ENCODE measurements at places on chromosomes 1 and 21.

- no peak for DNase-seq
These were observed 1.5 kb downstream of the ZSCAN20 start for GRCh38 chr1:33473900-33474299.

- DNase-seq, result no peak
These were observed 52.5 kb upstream of the AJAP1 start for GRCh38 chr1:4601941-4602340.

GRCh38 chr1:4422504-4423289 lies 231.7 kb upstream of the AJAP1 start:
- DNase-seq, result no peak

DNA sequence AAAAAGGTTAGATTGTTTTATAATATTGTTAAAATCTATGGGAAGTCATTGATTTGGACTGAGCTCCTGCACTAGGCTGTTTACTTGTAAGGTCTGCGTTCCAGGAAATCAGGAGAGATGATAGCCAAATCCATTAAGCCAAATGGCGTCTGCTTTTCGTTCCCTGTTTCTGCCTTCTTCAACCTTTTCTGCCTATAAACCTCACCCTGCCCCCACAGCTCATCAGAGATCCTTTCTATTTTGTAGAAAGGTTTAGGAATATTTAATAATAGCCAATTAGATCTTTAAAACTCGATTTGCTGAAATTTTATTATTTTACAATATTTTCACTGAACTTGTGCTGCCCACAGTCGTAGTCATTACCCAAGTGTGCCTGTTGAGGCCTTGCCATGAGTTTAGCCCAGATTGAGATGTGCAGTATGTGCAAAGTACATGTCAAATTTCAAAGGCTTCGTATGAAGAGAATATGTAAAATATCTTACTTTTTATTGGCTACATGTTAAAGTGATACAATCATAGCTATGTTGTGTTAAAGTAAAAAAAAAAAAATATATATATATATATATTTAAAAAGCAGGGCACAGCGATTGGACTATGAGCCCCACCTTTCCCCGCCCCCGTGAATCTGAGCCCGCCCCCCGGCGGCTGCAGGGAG lies 444 bp upstream of the IARS2 start:
- DNase-seq, result no peak

- no peak for DNase-seq
These were observed 39.5 kb downstream of the LBR start for GRCh38 chr1:225388372-225388771.

- DNase-seq, result no peak
These were observed 7.9 kb downstream of the SORT1 start for GRCh38 chr1:109389638-109390341.

DNA sequence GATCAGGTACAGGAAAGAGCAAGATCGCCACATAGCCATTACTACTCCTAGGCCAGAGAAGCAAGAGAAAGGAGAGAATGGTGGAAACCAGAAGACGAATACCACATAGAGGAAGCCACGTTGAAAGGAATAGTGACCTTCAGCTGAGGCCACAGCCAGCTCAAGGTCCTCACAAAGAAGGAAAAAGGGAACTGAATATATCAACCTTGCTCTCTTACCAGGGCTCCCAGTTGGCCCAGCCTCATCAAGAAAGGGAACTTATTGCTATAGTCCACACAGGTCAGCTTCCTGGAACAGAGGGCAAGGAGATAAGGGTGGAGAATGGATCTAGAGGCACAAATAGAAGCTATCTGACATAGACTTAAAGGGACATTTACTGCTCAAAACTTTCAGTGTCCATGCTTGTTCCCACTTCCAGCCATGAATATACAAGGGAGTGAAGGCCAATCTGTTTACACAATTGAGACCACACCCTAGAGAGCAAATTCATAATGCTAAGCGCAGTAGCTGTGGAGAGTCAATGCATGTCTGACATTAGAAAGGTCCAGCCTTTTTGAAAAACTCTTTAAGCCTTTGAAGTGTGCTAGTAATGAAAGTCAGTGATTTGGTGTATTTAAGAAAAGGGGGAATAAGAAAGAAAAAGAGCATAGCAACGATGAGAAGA lies 120.7 kb upstream of the ZC3H11B start:
- no peak for DNase-seq

- no peak for DNase-seq
These were observed 140.5 kb downstream of the IFI44 start for GRCh38 chr1:78790174-78790573.

DNA sequence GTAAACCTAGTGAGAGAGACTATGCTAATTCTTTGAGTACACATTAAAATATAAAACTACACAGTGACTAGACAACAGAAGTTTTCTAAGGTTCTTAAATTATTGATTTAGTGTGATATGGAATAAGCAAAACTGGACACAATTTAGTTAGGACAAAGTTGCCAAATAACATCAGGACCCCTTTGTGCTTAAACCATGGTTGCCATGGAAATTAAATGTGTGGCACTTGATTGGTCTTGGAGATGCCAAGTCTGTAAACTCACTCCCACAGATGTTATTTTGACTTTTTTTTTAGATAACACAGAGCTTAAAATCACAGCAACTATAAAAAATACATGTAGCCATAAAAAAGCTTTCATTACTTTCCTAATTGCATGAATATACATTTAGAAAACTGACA lies 234.6 kb downstream of the BRINP3 start:
- DNase-seq, result no peak

GRCh38 chr1:162165528-162165927 lies 96.0 kb downstream of the NOS1AP start:
- DNase-seq, result no peak

DNA sequence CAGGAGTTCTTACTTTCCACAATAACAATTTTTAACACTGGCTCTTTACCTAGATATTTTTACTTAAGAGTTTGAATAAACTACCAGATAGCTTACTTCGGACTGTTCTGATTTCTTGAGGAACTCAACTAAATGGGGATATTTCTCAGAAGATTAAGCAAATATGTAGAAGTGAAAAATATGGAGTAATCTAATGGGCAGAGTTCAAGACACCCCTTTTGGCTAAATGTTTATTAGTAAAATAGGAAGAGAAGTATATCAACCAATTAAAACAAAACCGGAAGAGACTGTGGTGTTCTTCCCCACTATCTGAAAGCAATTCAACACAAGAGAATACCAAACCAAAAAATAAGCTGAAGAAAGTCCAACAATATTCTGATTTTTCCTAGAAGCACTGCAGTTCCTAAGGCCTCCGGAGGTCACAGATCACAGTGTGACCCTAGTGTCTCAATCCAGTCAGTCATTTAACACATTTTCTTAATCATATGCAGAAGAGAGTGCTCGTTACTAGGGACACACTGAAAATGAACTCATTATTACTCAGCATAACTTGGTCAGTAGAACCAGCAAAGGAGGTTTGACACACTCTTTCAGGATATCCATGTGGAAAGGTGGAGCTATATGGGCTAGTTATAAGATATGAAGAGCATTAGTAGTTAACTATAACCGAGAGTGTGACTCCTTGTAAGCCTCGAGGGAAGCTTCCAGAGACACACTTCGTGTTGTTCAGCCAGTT lies 5.2 kb downstream of the SIPA1L2 start:
- no peak for DNase-seq

GRCh38 chr1:29646161-29646775 lies 409.9 kb downstream of the PTPRU start:
- DNase-seq, result peak; percentile 24

- DNase-seq, result no peak
These were observed 961 bp downstream of the RBM15 start for GRCh38 chr1:110340207-110340468.

DNA sequence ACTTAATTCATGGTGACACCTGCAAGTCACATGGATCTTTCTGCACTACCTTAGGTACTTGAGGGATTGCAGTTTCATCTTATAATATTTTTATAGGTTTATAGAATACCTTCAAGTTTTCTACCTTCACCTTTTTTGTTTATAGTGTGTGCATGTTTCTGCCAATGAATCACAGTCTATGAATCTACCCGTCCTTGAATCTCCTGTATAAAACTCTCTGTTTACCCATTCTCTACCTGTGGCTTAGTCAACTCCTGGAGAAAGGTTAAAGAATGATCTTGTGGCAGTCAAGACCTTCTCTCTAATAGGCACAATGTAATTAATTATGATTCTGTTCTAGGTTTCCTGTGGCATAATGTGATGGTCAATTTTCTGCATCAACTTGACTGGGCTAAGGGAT lies 3.2 kb upstream of the GSTM2 start:
- no peak for DNase-seq

GRCh38 chr1:152699746-152700145 lies 1.6 kb downstream of the LCE2A start:
- no peak for DNase-seq

DNA sequence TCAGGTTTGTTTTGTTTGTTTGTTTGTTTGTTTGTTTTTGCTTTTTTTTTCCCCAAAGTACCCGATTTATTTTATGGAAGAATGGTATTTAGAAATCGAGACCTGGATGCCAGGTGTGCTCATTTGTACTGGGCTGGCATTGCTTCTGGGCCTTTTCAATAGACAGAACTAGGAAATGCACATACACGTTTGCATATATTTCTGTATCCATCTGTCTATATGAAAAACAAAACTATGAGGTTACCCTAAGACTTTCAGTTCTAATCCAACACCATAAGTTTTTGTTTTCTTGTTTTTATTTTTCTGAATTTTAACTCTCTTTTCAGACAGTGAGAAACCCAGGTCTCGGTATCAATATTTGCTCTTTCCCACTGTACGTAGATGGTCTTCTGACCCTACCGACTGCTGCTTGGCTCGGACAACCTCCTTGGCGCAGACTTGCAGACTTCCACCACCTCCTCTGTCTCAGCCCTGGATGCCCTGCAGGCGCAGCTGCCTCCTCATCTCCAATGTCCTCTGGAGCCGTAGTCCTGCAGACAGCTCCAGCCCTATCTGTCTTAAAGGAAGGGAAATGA lies 171.7 kb downstream of the NEK7 start:
- no peak for DNase-seq

DNA sequence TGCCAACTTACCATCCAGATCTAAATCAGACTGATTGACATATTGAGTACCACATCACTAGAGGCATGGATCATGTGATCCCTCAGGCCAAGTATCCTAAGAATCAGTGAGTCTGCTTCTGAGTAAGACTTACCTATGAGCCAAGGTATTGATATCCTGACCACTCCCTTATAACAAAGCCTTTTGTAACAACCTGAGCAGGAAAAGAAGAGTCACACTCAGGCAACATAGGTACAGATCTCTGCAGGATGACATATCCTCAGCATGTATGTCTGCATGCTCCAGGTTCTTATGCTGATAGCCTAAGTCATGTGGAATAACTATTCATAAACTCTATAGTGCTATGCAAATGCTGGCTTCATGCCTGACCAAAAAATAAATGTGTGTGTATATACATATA lies 2.3 kb upstream of the LCE1A start:
- no peak for DNase-seq

- DNase-seq, result peak; percentile 75
These were observed 7.1 kb downstream of the PHLDA3 start for GRCh38 chr1:201461645-201462441.

All from Peyer's patch (tissue), 4 donors.